ENCODE measurements at places on chromosomes 2 and 18.

DNA sequence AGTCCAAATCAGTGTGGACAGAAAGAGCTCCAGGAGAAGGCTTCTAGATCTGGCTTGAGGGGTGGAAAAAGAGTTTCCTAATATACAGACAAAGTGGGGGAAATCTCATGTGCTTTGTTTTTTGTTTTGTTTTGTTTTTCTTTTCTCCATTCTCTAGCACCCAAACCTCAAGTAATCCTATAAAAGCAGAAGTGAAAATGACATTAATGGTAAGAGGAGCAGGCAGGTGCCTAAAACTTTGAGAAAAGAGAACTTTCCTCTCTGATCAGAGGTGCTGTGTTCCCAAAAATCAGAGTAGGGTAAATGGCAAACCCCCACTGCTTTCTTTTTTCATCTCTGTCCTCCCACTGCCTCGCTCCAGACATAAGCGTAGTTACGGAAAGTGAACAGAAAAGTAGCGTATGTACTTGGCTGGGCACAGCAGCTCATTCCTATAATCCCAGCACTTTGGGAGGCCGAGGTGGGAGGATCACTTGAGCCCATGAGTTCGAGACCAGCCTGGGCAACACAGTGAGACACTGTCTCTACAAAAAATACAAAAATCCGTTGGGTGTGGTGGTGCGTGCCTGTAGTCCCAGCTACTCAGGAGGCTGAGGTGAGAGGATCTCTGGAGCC, 77.8 kb downstream of the FAM161A start:
- DNase-seq = peak; percentile 36

DNA sequence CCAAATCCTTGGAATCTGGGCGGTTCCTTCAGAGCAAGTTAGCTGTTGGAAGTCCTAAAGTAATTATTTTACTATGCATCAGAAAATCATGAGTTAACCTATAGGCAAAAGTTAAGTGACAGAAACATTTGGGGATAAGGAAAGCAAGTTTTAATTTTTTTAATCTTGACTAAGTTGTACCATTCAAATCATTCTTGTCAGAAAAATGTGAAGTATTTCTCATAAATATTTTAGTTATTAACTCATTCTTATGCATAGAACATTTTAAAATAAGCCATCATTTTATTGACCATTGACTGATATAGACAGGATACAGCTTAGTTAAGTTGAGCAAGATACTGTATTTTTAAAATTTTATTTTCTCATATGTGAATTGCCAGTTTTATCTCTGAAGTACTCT, 98.2 kb upstream of the FOSL2 start:
- no peak for DNase-seq

DNA sequence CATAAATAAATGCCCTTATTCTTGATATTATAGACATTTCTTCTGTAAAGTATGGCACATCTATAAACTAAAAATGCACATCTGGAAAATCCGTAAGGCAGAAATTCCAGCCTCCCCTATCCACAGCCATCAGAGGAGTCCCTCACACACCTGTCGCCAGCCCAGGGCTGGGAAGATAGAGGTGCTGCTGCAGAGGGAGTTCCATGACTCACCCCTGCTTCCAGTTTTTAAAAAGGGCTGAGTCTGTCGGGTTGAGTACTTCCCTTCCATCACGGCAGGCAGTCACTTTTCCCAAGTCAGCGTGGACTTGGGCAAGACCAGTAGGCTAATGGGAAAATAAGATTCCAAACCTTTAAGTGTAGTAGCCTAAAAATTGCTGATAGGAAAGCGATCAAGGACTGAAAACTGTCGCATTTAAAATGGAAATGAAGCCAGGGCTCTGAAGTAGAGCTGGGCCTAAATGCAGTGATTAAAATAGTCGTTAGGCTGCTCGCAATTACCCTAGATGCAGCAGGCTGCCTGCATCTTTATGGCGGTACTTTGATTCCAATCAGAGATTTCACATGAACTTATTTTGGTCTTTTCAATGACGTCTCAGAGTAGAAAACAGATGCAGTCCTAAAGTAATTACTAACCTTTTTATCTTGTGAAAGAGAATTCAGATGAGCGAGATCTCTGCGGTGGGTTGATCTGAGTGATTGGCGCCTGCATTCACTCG, 280.5 kb downstream of the AGAP1 start:
- DNase-seq = no peak

DNA sequence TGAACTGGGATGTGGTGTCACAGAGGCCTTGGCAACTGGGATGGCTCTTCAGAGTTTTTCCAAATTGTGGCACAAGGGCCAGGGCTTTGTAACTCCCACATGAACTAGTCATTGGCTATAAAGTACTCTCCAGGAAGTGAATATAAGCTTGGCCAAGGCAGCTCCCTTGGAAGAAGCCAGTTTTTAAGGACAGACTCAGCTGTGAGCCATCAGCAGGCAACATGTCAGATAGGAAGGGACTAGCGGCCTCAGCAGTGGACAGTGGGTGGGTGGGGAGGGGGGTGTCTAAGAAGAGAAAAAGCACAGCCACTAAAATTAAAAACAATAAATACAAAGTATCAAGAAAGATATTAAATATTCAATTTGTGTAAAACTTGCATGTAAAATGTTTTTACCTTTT, 691.1 kb upstream of the PIK3C3 start:
- DNase-seq = no peak

DNA sequence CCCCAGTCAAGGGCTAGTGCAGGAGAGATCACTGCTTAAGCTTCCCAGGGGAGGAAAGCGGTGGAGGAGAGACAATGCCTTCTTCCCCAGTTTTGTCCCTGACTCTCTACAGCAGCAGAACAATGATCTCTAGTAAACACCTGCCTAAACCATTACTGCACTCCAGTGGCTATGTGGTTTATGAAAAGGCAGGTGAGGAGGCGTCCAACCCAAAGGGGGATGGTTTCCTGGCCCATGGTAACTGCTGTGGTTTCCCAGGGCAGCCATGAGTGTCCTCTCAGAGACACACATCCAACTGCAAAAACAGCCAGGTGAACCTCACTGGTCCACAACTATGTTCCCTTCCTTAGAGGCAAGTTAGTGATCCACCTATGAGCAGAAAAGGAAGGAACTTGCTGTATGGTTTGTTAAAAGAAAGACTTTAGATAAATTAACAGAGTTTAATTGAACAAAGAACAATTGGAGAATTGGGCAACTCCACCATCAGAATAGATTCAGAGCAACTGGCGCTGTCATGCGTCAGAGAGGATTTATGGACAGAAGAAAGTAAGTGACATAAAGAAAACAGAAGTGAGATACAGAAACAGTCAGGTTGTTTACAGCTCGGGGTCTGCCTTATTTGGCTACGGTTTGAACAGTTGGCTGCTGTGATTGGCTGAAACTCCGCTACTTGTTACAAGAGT, 4.8 kb upstream of the TTC39C start:
- DNase-seq = no peak

GRCh38 chr2:207321514-207321913, 155.8 kb upstream of the KLF7 start:
- peak; percentile 17 for DNase-seq

DNA sequence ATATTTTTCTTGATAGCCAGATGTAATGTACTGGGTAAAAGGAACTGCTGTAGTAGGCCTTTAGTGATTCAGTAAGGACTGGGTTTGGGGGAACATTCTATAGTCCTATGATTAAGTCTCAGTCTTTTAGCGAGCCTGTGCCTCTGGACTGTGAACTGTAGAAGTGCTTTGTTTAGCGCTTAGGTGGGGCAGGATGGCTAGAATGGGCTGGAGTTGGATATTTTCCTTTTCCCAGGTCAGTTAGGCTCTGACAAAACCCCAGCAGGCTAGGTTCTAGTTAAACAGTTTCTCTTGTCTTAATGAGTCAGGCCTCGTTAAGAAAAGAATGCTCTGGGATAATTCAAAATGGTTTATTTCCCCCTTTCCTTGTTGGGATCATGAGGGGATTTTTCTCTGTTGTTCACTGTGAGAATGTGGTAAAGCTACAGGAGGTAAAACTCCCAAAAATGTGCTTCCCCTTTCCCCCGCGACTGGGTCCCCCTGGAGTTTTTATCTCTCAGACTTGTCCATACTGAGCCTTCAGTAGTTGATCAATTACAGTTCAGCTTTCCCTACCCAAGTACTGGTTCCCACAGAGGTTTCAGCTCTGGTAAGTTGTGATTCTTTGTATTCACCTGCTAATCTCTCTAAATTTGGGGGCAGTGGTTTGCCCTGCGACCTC, 31.5 kb downstream of the EHBP1 start:
- peak; percentile 42 for DNase-seq

DNA sequence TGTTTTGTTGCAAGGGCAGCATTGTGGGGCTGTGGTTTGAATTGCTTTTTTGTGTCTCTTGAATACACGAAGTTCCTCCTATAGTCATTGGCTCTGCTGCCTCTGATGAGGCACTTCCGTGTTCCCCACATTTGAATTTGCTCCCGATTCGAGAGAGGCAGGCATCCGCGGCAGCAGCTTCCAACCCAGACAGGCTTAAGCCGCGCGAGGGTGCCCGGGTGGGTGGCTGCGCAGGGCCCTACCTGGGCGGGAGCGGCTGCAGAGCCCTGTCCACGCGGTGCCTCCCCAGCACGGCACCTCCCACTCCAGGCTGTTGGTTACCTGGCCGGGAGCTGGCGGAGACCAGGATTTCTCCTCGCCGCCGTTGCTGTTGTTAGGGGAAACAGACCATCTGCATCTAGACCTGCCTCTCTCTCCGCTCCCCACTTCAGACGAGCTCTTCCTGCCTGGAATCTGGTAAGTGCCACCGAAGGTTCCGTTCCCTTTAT, 151.3 kb downstream of the NEDD4L start:
- no peak for DNase-seq

- no peak for DNase-seq
These were observed 147.1 kb upstream of the OTOS start for GRCh38 chr2:240287496-240288086.

All from OCI-M1 (cell line).